ENCODE measurements at places on chromosomes 5 and 9. TPM values are rescaled to one million over a fixed set of nuclear protein-coding genes. Genes with fewer than 3 reads are reported as not detected.

Gene PPP2R2B
- not detected for total RNA-seq

Gene WASHC1
- total RNA-seq = 11.2 TPM

Gene PHF19
- 89.0 TPM for total RNA-seq

Gene CXCL14
- 0.27 TPM for total RNA-seq

Data from A549 treated with AZD2906 at 1 μM for 4 hours (cell line).